ENCODE measurements at places on chromosomes 1 and 21.

GRCh38 chr21:38913893-38914527 is 108.3 kb downstream of the ETS2 start:
- DNase-seq: no peak

GRCh38 chr1:237864338-237865244 is 26.1 kb downstream of the ZP4 start:
- DNase-seq: peak; percentile 69

- peak; percentile 78 for DNase-seq
These were observed 860 bp downstream of the TMEM63A start for GRCh38 chr1:225881081-225881958.

- peak; percentile 27 for DNase-seq
These were observed 1.1 kb upstream of the YBX1 start for GRCh38 chr1:42680921-42681683.

GRCh38 chr1:152855661-152856060 is 4.1 kb upstream of the LCE7A start:
- no peak for DNase-seq

GRCh38 chr1:185974367-185975170 is 240.4 kb downstream of the HMCN1 start:
- DNase-seq: no peak

DNA sequence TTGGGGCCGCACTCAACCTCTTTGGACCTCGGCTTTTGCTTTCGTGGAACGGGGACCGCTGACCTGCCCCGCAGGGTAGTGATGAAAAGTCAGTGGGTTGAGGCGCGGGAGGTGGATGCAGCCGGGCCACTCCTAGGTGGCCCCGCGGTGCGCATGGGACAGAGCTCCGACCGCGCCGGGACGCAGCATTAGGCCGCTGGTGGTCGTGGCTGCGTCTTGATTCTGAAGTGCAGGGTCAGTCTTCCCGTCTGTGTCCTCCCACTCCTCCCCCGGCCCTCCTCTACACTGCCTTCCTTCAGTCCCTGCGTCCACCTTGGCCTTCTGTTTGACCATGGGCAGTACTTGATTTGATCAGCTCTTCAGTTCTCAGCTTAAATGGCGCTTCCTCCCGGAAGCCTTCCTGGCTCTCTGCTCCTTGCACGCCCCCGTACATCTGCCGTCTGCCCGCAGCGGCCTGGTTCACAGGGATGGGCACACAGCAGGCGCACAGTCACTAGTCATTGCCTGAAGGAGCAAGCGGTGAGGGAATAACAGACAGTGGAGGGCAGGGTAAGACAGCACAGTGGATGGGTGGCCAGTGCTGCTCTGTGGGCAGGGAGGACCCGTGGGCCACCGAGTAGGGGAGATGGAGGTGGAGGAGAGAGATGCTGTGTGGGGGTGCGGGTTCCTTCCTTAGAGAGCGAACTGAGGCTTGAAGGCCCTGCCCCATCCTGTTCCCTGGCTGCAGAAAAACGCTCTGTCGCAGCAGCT is 633 bp downstream of the THEMIS2 start:
- no peak for DNase-seq

DNA sequence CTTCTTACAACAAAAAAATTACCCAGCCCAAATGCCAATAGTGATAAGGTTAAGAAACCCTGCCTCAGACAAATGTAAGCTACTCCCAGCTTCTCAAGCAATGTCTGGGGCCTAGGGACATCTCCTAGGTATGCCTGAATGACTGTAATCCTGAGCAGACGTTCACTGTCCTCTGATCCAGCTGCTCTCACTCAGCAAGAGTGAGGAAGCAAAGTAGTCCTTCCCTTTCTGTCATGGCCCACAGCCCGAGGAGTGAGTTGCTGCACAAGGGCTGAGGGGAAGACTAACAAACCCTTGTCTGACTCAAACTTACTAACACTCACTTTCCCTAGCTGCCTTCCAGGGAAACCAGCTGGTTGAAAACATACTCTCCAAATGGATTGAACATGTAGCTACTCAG is 124.9 kb upstream of the TNFSF4 start:
- no peak for DNase-seq

- no peak for DNase-seq
These were observed 26.7 kb upstream of the SLAMF9 start for GRCh38 chr1:159980786-159981185.

DNA sequence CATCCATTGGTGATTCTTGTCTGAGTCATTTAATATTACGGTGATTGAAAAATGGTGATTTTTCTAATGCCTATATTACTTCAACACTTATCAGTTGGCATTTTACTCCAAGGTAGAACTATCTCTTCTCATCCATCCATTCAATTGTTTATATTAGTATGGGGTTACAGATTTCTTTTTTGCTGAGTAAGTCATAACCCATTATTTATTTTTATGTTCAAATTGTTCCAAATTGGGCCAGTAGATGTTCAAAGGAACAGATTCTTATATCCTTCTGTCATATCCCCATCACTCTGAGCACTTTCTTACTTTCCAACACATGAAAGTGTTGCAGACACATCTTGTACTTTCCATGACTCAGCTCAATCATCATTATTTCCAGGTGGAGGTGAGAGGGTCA is 466.8 kb upstream of the CAMK1G start:
- DNase-seq: no peak

- no peak for DNase-seq
These were observed 17.7 kb upstream of the KLHDC8A start for GRCh38 chr1:205374210-205375078.

GRCh38 chr1:91124989-91125417 is 103.2 kb upstream of the ZNF644 start:
- DNase-seq: no peak

- DNase-seq: no peak
These were observed 259.9 kb downstream of the FAF1 start for GRCh38 chr1:50700214-50700613.

GRCh38 chr21:27813750-27814149 is 846.9 kb upstream of the ADAMTS5 start:
- no peak for DNase-seq

DNA sequence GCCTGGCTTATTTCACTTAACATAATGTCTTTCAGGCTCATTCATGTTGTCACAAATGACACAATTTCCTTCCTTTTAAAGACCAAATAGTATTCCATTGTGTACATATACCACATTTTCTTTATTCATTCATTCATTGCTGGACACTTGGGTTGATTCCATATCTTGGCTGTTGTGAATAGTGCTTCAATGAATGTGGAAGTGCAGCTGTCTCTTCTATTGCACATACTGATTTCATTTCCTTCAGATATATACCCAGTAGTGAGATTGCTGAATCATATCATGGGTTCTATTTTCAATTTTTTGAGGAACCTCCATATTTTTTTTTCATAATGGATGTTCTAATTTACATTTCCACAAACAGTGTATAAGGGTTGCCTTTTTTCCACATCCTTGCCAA is 38.6 kb upstream of the WLS start:
- DNase-seq: no peak

DNA sequence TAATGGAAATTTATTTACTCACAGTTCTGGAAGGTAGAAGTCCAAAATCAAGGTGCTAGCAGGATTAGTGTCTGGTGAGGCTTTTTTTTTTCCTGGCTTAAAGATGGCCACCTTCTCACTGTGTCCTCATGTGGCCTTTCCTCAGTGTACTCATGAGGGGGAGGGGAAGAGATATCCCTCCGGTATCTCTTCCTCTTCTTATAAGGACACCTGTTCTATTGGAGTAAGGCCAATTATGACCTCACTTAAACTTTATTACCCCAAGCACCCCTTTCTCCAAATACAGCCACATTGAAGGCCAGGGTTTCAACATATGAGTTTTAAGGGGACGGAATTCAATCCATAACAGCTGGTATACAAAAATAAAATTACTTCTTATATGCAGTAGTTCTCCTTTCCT is 203.7 kb upstream of the C1orf87 start:
- DNase-seq: no peak

GRCh38 chr1:101240041-101240430 is 3.2 kb downstream of the S1PR1 start:
- DNase-seq: no peak
